ENCODE measurements at places on chromosomes 6 and 20. TPM values are rescaled to one million over a fixed set of nuclear protein-coding genes. Genes with fewer than 3 reads are reported as not detected.

HLA-DQA1 gene
- total RNA-seq = 5.2 TPM

HLA-DPA1 gene
- 26.2 TPM for total RNA-seq

GSTA2 gene
- not detected for total RNA-seq

ACOT8 gene
- total RNA-seq = 35.6 TPM

WASF1 gene
- 0.46 TPM for total RNA-seq

GPX5 gene
- not detected for total RNA-seq

ATAT1 gene
- total RNA-seq = 8.3 TPM

MCHR2 gene
- not detected for total RNA-seq

MYMX gene
- total RNA-seq = not detected

COL21A1 gene
- total RNA-seq = not detected

ZBTB46 gene
- not detected for total RNA-seq

DYNLT1 gene
- 81.4 TPM for total RNA-seq

RSPO3 gene
- total RNA-seq = not detected

DDR1 gene
- total RNA-seq = 5.6 TPM

SLCO4A1 gene
- 55.2 TPM for total RNA-seq

PRKN gene
- total RNA-seq = 0.77 TPM

F13A1 gene
- not detected for total RNA-seq

ZC3H12D gene
- total RNA-seq = 10.7 TPM

CD83 gene
- 8.7 TPM for total RNA-seq

BMP6 gene
- not detected for total RNA-seq

NFYA gene
- 36.9 TPM for total RNA-seq

FHL5 gene
- total RNA-seq = not detected

SASH1 gene
- 0.47 TPM for total RNA-seq

ADGRB3 gene
- not detected for total RNA-seq

TNFAIP3 gene
- total RNA-seq = 43.9 TPM

PTCRA gene
- total RNA-seq = not detected

MAN1A1 gene
- 10.5 TPM for total RNA-seq

VNN1 gene
- not detected for total RNA-seq

CLPSL1 gene
- not detected for total RNA-seq

GINM1 gene
- total RNA-seq = 18.7 TPM

VSTM2L gene
- not detected for total RNA-seq

MCCD1 gene
- total RNA-seq = not detected

LPIN3 gene
- 4.6 TPM for total RNA-seq

PLCB1 gene
- total RNA-seq = 1.0 TPM

OR12D3 gene
- total RNA-seq = not detected

ID4 gene
- total RNA-seq = not detected

DNAH8 gene
- 0.07 TPM for total RNA-seq

Data from activated CD4-positive, alpha-beta T cell treated with anti-CD3 and anti-CD28 coated beads, Interleukin-2, amount 10 ng/mL, durations not matched to agents 7 days and 5 days (primary cell).